ENCODE measurements at places on chromosomes 7 and 10.

DNA sequence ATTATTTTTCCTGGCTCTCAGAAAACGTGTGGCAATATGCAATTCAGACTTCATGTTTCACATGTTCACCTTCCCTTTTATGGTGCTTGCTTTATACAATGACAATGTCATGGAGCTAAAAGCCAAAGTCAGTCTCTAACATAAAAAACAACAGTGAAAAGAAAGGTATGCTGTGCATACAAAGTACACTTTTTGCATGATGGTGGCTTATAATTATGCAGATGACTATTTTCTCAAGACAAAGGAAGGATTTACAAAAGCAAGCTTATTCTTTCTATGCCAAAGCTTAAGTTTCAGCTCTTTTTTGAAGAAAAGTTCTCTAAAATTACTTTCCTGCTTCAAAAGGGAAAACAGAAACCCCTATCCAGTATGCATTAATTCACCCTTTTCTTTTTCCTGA, 15.6 kb downstream of the ERCC6 start:
- no peak for DNase-seq

- no peak for DNase-seq
Observed at GRCh38 chr10:14128519-14128918, 202.2 kb downstream of the FRMD4A start.

DNA sequence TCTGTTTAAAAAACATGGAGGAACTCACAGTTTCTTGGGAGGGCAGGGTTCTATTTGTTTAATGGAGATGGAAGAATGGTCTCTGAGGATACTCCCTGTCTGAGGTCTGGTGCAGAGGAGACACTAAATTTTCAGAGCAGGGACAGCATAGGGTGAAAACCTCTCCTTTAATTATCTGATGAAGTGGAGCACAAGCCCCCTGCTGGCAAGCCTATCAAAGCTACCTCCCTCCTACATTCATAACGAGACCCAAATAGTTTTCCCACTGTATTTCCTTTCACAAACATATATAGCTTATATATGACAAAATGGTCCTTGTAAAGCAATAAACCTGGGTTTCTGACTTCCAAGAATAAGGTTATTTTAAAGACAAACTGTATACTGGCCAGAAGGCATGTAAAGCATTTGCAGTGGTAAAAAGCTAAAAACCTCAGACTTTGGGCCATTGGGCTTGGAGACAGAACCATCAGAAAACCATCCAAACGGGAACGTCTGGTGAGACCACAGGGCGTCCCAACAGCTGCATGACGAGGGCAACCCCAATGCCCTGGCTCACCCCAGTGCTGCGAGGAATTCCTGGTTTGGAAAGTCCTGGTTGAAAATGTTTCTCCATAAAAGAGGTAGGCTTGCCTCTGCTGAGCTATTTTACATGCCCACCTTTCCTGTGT, 201.3 kb downstream of the FANK1 start:
- DNase-seq, result no peak

DNA sequence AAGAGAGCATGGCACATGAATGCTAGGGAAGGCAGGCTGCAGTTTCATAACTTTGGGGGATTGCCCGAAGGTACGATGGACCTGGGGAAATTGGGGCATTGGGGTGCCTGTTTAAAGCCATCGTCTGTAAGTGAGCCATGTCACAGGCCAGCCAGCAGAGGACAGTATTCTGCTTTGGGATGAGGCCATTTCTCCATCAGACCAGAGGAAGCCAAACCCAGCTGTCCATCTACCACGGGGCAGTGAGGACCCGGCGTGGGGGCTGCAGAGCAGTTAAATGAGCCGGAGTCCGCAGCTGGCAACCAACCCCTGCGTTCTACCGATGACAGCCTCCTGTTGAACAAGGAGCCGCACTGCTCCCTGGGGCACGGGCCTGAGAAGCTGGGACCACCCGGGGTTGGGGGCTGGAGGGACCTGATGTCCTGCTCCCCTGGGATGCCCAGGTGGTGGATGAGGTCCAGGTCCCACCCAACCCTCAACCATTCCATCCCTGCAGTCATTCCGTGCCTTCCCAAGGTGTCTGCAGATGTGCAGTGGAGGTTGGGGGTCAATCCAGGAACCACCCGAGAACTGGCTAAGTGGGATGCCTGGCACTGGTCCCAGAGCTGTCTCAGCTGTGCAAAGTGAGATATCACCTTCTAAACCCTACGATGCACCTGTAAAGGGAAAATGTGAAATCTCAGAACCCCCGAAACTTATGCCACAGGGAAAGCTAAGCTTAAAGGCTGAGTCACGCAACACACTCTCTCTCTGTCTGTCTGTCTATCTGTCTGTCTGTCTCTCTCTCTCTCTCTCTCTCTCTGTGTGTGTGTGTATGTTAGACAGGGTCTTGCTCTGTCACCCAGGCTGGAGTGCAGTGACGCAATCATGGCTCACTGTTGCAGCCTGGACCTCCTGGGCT, 12.1 kb upstream of the RHBDD2 start:
- peak; percentile 23 for DNase-seq

GRCh38 chr10:70193391-70193844, 23.1 kb upstream of the SAR1A start:
- no peak for DNase-seq

DNA sequence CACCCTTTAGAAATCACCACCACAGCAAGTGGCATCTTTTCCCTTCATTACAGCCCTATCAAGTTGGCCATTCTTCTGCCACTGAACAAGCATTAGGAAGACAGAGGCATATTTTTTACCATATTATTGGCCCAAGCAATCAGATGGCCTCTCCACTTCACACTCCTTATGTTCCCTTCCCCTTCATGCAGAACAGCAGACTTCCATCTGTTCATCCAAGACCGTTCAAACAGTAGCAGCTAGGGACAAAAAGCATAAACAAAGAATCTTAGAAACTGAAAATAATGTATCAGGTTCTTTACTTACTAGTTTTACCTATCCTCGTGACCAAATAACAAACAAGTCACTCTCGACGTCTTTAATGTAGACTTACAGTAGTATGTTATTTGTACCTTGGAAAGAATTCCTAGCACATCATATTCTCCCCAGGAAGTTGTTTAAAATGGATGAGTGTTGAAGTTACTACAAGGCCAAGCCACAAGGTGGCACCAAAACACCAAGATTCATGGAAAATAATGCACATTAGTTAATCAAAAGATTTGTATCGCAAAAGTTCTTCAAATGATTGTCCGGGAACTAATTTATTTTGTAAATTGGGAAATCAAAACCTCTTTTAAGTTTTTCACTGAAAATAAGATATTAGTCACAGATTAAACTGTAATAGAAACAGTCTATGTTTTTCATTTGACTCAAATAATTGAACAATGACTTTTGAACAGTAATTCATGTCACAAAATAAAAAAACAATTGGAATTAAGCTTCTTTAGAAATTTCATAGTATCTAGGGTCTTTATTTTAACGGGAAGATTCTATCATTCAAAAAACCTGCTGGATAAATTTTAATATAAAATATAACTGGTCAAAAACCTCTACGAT, 112.1 kb downstream of the VPS41 start:
- DNase-seq, result peak; percentile 47

DNA sequence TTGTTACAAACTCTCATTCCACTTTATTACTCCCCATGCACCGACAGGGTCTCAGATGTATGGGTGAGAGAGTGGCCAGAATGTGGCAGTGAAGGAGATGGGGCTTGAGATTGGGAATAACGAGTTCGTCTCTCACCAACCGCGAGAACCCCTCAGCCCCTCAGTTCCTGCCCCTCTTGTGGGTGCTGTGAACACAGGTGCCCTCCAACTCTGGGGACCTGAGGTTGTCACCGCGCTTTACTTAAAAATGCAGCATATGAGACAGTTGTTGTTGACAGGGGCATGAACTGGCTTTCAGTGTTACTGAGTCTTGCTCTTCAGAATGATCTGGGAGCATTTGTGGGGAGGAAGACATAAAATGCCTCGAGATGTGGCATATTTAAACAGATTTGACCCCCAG, 290.0 kb downstream of the WDR37 start:
- DNase-seq, result no peak

DNA sequence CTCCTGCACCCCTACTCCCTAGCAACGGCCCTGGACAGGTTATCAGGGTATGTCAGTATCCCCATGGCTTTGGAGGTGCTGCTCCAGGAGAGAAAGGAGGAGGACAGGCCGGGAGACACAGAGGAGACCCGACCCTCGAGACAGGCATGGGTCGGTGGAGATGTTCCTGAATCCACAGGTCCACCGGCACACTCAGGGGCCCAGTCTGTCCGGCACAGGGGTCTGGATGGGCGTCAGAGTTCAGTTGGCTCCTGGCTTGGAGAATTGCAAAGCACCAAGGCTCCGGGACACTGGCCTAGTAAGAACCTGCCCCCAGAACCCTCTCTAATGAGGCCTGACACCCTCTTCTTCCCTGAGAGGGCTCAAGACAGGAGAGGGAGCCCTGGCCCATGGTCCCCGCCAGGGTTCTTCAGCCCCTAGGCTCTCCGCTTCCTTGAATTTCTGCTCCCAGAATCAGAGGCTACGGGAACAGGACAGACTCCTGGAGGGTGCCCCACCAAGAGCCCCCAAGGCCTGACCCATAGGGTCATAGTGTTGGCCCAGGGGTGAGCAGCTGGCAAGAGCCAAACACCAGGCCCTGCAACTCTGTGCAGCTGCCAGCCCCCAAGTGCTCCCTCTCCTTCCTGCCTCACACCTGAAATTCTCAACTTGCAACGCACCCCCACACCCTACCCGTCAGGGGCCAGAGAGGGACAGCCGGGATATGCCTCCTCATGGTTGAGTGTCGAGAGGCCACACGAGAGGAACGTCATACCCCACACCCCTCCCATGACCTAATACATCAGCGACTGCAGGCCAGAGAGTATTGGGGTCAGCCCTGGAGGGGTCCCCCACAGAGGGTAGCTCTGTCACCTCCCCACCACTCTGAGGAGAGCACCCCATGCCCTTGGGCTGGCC, 5.5 kb upstream of the IRF5 start:
- no peak for DNase-seq

DNA sequence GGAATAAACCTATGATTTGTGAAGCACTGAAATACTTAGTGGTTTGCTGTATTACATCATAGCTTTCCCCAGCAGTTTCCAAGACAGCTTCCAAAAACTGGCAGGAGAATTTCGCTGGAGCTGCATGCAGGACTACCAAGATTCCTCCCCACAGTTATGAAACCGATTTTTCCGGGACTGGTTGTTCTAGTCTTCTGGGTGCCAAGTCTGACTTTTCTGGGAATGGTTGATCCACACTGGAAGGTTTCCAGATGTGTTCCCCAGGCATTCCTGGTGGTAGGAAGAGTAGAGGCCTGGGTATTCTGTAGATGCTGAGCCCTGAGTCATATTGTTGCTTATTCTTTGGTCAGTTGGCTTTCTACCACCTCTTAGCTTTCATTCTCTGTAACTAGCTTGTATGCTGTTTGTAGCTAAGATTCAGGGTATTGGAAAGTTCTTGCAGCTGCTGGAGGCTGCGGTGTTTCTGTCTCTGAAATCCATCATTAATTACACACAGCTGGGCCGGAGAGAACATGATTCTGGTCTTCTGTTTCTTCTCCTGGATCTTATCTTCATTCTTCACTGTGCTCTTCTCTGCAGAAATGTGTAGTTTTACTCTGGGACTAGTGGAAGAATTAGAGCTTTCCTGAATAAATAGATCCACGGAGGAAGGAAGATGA, 6.3 kb downstream of the ABCC2 start:
- no peak for DNase-seq

DNA sequence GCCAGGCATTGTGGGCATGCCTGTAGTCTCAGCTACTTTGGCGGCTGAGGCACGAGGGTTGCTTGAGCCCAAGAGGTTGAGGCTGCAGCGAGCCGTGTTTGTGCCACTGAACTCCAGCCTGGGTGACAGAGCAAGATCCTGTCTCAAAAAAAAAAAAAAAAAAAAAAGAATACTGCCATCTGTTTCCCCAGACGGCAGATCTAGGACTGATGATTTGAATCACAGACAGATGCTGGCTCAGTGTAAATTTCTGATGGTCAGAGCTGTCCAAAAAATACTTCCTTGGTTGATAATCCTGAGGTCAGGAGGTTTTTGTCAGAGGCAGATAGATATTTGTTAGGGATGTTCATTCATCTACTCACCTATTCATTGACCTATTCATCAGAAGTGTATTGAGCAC, 130.7 kb downstream of the REEP3 start:
- no peak for DNase-seq

- DNase-seq, result no peak
Observed at GRCh38 chr10:108443636-108444035, 1279.1 kb upstream of the SORCS1 start.

GRCh38 chr7:137606061-137606674, 240.6 kb downstream of the DGKI start:
- no peak for DNase-seq

DNA sequence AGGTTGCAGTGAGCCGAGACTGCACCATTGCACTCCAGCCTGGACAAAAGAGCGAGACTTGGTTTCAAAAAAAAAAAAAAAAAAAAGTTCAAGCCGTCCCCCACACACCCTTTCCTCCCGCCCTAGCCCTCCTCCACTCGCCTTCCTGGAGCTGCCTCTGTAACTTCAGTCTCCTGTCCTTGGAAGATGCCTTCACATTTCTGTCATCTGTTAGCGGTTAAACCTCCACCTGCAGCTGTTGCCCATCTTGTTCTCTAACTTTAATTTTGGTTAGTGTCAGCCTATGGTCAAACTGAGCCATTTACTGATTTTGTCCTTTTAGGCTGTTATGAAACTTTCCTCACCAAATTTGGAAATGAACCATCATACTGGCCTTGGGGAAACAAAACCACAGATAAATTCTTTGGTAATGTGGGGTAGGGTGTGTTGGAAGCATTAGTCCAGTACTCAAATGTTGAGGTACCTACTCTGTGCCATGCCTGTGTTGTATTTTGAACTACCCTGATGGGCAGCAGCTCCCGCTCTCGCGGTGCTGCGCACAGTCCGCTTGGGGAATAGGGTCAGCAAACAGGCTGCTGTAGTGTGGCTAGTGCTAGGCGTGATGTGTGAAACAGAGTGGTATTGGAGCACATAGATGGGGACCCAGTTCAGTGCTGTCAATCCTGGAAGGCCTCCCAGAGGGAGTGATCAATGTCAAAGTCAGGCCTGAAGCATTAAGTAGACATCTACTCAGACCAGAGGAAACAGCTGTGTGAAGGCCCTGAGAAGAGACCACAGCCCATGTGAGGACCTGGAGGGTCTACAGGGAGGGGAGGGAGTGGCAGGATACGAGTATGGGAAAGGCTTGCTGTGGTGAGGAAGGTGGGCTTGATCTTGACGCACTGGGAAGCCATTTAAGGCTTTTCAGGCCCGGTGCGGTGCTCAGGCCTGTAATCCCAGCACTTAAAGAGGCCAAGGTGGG, 26.9 kb downstream of the SFXN4 start:
- no peak for DNase-seq
